ENCODE measurements at places on chromosomes 12 and 14.
A peak's percentile ranks its signal among the peaks of the same experiment; 100 is the strongest.

DNA sequence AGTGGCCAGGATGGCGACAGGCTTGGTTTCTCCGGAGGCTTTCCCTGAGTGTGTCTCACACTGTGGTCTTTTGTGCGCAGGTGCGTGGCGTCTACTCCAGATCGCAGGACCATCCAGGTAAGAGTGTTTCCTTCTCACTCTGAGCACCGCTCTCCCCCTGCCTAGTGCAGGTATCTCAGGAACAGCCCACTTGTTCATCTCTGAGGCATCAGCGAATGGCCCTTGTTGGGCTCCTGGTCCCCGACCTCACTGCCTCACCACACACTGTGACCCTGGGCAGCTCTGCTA lies 781 bp downstream of the ADGRD1 start:
- no peak for DNase-seq

GRCh38 chr12:12365931-12366431 lies 9.1 kb downstream of the BORCS5 start:
- DNase-seq: no peak

DNA sequence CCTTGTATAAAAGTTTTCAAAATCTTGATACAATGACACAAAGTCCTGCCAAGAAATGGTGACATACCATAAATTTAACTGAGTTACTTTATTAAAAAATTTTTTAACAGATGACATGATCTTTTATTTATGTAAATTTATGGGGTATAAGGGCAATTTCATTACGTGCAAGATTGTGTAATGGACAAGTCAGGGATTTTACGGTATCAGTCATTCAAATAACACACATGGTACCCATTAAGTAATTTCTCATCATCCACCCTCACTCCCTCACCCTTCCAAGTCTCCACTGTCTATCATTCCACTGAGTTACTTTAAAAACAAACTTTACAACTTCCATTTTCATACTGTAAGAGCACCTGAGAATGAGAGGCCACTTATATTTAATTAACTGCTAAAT lies 37.4 kb downstream of the SPTLC2 start:
- no peak for DNase-seq

GRCh38 chr12:112891093-112892024 lies 15.4 kb upstream of the OAS1 start:
- DNase-seq: no peak

DNA sequence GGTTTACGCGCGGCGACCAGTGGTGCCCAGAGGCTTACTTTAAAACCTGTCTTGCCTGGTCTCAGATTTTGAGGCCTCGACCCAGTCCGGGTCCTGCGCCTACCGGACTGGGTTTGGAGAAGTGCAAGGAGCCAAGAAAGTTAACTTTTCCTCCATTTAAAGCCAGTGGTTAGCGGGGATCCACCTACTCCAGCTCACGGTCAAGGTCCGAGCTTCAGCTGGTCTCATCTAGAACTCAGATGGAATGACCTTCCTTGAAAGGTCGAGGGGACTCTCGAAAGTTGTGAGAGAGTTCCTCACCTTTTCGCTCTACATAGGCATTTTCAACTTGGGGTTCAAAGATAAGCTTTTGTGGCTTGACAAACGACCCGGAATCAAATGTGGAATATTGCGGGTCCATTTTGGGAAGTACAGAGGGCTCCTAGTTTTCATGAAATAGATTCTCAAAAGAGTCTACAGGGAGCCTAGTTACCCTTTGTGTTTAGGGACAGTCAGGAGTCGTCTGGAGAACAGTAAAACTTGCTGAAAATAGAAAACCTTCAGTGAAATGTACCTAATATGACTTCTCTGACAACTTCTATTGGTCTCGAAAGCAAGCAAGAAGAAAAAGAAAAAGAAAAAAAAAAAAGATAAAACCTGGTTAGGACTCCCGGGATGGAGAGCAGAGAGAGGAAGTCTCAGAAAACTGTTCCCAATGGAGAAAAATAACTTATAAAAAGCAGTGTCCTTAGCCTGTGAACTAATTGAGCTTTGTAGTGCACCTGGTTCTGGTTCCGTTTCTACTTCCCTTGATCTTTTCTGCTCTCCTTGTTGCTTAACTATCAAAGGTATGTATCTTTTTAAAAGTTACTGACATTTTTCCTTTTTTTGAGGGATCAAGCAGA lies 1.4 kb downstream of the KCNMB4 start:
- peak; percentile 5 for DNase-seq

DNA sequence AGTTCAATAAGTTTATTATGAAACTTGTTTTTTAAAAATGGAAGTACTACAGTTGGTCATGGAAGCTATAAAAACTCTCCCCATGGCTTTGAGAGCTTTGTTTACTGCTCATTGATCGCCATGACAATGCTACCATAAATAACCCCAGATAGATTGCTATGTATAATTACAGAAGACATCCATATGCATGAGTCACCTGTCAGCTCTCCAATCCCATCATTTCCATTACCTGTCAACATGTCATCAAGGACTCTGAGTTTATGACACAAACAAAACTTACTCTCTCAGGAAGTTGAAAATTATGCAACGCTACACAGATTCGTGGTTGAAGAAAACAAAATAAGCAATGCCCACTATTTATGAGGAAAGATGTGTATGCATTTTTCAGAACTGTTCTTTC lies 144.4 kb downstream of the SEC23A start:
- peak; percentile 43 for DNase-seq

- peak; percentile 30 for DNase-seq
These were observed 1.2 kb upstream of the PTGER2 start for GRCh38 chr14:52312931-52313355.

DNA sequence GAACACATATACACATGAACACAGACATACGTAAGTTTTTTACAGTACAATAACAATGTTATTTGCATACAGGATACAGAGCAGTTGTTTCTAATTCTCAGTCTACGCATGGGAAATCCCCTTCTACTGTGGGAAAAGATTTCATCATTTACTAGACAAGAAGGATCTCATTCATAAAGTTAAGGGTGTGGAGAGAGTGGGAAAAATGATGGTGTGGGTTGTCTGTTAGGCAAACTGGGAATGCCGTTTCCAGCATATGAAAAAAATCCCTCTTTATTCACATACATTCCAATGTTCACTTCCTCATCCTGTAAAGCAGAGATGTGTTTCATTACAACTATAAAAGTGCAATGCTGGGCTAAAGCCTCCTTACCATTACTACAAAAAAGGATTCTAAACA lies 120.9 kb downstream of the SINHCAF start:
- DNase-seq: peak; percentile 50

GRCh38 chr14:101318271-101318670 lies 243.0 kb upstream of the DIO3 start:
- no peak for DNase-seq

DNA sequence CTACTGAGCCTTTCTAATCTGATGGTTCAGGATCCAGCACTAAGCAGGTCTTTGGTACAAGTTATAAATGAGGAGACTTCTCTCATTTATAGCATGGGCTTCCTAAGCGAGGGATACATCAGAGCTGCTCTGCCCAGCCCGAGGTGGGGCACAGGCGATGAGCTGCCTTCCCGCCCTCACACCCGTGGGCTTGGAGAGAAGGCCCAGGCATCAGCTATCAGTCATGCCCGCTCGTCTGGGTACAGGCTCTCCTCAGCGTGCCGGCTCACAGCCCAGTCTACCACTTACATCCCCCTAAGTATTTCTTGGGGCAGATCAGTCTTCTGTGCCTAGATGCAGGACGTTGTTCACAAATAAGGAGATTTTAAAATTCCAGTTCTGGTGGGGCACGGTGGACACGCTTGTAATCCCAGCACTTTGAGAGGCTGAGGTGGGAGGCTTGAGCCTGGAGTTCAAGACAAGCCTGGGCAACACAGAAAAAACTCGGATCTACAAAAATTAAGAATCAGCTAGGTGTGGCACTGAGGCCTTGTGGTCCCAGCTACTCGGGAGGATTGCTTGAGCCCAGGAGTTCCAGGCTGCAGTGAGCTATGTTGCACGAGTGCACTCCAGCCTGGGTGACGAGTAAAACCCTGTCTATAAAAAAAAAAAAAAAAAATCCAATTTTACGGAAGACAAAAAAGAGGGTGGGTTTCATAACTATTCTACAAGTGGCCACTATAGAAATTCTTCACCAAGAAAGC lies 57.0 kb downstream of the CCDC88C start:
- no peak for DNase-seq

- no peak for DNase-seq
These were observed 13.7 kb downstream of the SLC48A1 start for GRCh38 chr12:47786662-47787280.

- DNase-seq: no peak
These were observed 169.0 kb upstream of the RTL1 start for GRCh38 chr14:101072531-101072930.

- DNase-seq: no peak
These were observed 59.6 kb downstream of the PPFIA2 start for GRCh38 chr12:81699551-81699950.

DNA sequence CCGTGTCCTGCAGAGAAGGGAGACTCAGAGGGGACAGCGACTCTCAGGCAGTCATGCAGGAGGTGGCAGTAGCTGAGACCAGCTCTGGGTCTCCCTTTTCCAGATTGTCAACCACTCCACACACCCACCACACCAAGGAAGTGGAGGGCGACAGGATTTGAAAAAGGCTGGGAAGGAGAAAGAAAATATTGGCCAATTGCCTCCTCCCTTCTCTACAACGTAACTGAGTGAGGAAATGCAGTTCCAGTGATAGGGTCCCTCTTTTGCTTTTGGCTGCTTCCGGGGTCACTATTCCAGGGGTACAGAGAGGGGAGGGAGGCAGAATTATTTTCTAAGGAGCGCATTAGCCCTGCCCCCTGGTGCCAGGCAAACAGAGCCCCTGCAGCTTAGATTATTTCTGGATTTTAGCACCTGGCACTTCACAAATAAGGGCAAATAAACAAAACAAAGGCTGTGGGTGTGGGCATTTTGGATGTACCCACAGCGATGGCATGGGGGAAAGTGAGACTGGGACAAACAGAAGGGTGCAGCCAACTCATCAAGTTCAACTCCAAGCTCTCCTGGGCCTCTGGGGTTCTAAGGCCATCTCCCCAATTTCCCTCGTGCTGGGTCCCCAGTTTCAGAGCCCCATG lies 20.4 kb downstream of the ASB2 start:
- no peak for DNase-seq

DNA sequence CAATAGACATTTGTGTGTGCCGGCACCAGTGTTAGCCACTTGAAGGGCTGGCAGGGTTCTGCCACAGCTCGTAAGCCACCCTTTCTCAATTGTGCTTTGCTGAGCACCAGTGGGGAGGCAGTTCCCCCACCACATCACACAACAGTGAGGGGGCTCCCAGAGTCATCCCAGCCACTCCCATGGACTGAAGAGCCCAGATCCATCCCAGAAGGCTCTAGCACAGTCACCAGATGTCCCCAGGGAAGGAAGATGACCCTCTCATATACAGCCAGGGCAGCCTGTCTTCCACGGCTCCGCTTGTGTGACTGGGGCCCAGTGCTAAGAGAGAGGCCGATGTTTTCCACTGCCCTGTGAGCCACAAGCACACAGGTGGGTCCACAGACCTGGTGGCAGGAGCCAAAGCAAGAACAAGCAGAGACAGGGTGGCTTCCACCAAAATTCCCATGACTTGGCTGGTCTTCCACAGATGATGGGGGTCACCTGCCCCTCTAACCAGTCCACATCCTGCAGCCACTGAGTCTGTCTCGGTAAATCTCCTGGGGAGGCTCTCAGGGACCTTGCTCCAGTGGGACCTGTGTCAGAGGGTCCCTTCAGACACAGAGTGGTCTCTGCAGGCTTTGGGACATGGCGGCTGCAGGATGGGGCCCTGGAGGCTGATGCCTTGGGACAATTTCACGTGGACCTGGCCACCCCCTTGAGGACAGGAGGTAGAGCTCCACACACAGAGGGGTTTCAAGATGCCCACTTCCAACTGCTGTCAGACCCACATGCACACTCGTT lies 71.9 kb upstream of the DDX11 start:
- DNase-seq: no peak

DNA sequence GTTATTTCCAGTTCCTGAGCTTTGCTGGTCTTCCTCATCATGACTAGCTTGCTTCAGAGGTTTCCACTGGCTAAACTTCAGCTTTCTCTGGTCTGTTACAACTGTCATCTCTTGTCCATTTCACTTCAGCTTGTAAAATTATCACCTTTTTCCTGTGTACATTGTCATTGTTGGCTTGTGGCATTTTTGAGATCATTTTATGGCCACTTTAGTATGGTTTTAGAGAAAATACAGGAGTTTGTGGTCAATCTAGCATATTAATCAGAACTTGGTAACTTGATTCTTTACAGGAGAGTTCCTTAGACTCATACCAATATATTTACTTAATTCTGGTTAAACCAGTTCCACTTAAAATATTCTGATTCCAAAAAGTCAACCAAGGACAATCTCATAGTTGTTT lies 235.9 kb upstream of the KITLG start:
- peak; percentile 22 for DNase-seq

DNA sequence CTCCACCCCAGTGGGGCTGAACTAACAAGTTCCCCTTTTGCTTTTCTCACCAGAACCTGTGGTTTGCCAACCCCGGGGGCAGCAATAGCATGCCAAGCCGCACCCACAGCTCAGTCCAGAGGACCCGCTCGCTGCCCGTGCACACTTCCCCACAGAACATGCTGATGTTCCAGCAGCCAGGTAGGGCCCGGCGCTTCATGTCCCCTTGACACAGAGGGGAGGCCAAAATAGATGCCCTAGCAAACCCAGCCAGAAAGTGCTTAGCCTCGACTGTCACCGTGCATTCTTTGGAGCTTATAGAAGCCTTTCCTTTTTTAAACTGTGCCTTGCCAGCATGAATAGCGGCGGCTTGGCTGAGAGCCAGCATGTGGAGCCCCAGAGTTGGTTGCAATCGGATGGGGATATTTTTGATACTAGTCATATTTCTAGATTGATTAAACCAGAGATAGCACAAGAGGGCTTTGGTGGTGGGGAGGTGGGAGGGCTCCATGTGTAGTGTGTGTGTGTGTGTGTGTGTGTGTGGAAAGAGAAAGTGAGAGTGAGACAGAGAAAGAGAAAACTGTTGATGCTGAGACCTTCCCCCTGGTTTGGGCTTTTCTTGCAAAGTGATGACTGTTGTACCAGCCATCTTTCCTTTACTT lies 126.1 kb downstream of the GCH1 start:
- peak; percentile 90 for DNase-seq

DNA sequence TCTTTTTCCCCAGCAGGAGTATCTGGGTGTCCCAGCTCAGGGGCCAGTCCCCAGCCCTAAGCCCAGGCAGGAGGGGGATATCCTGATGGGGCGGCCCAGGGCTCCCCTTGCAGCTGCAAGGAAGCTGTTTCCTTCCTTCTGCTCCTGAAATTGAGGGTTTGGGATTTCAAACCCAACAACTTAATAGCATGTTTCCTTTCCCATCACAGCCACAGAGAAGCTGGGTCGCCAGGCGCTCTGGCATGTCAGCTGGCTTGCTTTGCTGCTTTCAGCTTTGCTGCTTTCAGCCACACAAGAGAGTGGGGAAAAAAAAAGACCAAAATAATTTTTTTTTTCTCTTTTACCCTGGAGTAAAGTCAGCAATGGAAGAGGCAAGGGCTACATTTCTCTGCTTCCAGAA lies 30.0 kb downstream of the HVCN1 start:
- DNase-seq: no peak

GRCh38 chr12:105468464-105468863 lies 138.0 kb downstream of the C12orf75 start:
- DNase-seq: no peak

DNA sequence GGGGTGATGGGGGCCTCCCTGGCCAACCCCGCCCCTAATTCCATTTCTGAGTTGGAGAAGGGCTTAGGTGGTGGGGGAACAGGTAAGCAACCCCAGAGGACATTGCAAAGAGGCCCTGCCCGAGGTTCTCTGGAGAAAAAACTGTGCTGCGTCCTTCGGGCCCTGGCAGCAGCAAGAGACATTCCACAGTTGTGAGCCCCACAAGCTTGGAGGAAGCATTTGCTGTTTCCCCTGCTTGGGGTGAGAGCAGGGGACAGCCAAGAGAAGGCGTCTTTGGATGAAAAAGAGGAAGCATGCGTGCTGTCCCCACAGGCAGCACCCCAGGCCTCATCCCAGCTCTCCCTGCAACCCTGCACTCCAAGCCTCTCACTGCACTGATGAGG lies 1.3 kb downstream of the BDKRB2 start:
- no peak for DNase-seq

Data from astrocyte (in vitro differentiated cells and primary cell).